ENCODE measurements at places on chromosomes 1 and 21. TPM values are rescaled to one million over a fixed set of nuclear protein-coding genes. Genes with fewer than 3 reads are reported as not detected.

The ABL2 gene
- 11.2 TPM for total RNA-seq

The FCRLB gene
- total RNA-seq: 0.74 TPM

DNA sequence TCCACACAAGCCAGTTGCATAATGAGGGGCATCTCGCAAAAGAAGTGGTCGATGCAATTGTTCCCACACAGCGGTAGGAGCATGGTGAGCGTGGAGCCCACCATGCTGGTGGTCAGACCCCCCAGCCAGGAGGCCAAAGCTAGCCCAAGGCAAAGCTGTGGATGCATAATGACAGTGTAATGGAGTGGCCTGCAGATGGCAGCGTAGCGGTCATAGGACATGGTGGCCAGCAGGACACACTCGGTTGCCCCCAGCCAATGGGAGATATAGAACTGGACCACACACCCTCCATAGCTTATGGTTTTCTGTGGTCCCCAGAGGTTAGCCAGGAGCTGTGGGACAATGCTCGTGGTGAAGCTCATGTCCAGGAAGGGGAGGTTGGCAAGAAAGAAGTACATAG lies 4.3 kb downstream of the OR2C3 start:
- no peaks in the 10 kb centered on the region for H3K36me3 ChIP-seq
- H3K4me3 ChIP-seq: no peak overlapping the region
- H3K27ac ChIP-seq: no peak overlapping the region
- peaks cover 9% of the 10 kb centered on the region for H3K27me3 ChIP-seq

GRCh38 chr1:98870959-98871903 lies 133.4 kb downstream of the PLPPR5 start:
- H3K36me3 ChIP-seq: peaks cover 36% of the 10 kb centered on the region
- no peaks in the 10 kb centered on the region for H3K27me3 ChIP-seq
- peak overlapping the region; percentile 91 for H3K27ac ChIP-seq
- no peak for DNase-seq
- peaks cover 19% of the 10 kb centered on the region for H3K4me1 ChIP-seq

DNA sequence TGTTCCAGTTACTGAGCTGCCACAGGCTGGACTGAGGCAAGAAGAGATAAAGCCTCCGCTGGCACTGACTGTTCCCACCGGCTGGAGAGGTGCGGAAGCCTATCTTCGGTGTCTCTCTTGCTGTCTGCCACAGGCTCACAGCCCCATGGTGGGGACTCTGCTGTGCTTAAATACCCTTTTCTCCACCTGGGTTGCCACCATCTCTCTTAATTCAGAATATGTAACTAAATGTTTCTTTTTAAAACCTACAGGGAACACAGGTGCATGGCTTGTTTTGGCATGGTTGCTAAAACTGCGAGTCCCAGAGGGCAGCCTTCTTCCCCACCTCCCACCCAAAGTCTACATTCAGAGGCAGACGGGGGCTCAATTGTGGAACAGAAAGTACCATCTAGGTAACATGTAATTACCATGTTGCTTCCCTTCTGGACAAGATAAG lies 8.1 kb upstream of the LBR start:
- peaks cover 7% of the 10 kb centered on the region for H3K4me1 ChIP-seq
- no peak overlapping the region for H3K4me3 ChIP-seq
- peaks cover 3% of the 10 kb centered on the region for H3K36me3 ChIP-seq

- H3K4me3 ChIP-seq: no peak overlapping the region
- no peaks in the 10 kb centered on the region for H3K27me3 ChIP-seq
- no peaks in the 10 kb centered on the region for H3K4me1 ChIP-seq
- no peak overlapping the region for H3K27ac ChIP-seq
- no peaks in the 10 kb centered on the region for H3K36me3 ChIP-seq
Observed at GRCh38 chr1:31435471-31436409, 22.7 kb downstream of the SERINC2 start.

DNA sequence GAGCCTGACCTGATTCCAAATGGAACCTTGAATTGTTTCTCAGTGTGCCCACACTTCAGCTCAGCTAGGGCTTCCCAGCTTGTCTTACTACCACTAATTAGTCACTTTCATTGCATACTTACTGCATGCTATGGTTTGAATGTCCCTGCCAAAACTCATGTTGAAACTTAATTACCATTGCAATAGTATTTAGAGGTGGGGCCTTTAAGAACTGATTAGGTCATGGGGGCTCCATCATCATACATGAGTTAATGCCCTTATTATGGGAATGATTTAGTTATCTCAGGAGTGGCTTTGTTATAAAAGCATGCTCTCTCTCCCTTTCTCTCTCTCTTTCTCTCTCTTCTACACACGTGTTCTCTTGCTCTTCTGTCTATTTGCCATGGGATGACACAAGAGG lies 68.3 kb downstream of the NENF start:
- H3K36me3 ChIP-seq: no peaks in the 10 kb centered on the region
- H3K4me3 ChIP-seq: no peak overlapping the region
- no peaks in the 10 kb centered on the region for H3K4me1 ChIP-seq
- DNase-seq: no peak

- no peak overlapping the region for H3K27ac ChIP-seq
- H3K4me1 ChIP-seq: no peaks in the 10 kb centered on the region
- H3K36me3 ChIP-seq: no peaks in the 10 kb centered on the region
- DNase-seq: no peak
Observed at GRCh38 chr1:64312431-64312830, 109.0 kb downstream of the UBE2U start.

All from activated naive CD8-positive, alpha-beta T cell treated with anti-CD3 and anti-CD28 coated beads, Interleukin-2, amount 10 ng/mL, durations not matched to agents 7 days and 5 days (primary cell).